CD14-positive monocyte (primary cell): ENCODE measurements at places on chromosomes 3 and 15.
A peak's percentile ranks its signal among the peaks of the same experiment; 100 is the strongest.

DNA sequence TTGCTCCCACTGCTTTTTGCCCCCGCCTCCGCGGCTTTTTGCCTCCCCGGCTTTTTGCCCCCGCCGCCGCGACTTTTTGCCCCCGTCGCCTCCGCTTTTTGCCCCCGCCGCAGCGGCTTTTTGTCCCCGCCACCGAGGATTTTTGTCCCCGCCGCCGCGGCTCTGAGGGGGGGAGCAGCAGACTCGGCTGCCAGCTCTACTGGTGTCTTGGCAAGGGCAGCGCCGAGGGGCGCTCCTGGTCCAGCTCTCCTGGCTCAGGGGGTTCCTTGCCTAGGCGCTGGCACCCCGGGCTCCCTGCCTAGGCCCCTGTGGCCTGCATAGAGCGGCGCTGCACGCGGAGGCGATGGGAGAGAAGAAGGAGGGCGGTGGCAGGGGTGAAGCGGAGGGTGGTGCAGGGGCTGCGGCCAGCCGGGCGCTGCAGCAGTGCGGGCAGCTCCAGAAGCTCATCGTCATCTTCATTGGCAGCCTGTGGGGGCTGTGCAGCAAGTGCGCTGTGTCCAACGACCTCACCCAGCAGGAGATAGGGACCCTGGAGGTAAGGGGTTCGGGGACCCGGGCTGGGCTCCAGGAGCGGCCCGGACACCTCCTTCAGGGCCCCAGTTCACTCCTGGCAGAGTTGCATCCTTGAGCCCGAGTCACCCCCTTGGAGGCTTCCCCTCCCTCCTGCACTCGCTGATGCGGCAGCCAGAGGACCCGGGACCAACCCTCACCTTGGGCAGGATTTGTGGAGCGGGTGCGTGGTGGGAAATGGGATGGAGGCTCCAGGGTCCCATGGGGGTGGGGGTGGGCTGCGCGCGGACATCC lies 642.4 kb downstream of the GOLGA6L6 start:
- no peak for DNase-seq

DNA sequence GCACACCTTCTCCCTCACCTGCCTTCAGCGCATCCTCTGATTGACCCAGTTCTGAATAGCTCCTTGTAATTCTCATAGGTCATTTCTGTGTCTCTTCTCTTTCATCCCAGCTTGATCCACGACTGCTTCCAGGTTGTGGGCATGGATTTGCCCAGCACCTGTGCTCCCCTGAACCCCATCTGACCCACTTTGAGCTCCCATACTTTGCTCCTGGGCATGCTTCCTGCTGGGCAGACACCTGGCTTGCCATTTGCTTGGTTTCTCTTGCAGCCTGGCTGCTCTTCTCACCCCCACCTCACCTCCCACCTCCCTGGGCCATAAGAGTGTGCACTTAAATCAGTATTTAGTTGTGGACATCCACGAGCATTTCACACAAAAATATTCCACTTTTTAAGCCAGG lies 635.5 kb downstream of the TBL1XR1 start:
- no peak for DNase-seq

- no peak for DNase-seq
Observed at GRCh38 chr3:61182662-61183061, 68.6 kb downstream of the FHIT start.

GRCh38 chr15:57312318-57313133 lies 63.8 kb upstream of the CGNL1 start:
- no peak for DNase-seq

DNA sequence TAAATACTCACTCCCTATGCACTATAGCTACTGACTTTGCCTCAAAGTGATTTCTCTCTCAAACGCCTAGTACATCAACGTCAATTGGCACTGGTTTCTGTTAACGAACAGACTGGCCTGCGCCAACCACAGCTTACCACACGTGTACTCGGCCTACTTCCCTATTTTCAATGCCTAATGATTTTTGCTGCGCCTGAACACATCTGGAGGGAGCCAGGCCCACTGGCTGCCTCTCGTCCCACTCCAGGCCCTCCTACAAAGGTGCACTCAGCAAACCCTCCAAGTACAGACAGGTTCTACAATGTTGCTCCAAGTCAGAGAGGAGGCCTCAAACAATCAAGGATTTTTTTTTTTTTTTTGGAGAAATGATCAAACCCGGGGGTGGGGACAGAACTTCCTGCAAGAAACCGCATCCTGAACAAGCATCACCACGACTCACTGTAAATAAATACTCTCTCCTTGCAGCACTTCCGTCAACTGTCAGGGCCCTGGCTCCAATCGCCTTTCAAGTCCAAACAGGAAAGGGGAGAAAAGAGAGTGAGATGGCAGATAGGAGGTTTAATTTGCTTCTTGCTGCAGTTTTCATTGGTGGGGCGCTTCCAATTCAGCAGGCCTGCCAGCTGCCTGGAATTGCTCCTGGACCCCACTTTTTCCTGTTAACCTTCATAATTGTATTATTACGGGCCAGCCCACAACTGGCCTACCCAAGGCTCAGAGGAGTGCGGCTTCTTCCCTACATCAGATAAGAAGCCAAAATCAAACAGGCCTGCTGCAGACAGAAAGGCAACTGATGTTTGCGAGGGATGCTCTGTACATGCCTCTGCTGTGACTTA lies 139.3 kb downstream of the FOXP1 start:
- DNase-seq = peak; percentile 87

- no peak for DNase-seq
Observed at GRCh38 chr15:78928616-78929093, 16.2 kb downstream of the CTSH start.

GRCh38 chr3:118080889-118081288 lies 953.8 kb downstream of the IGSF11 start:
- DNase-seq = no peak

- DNase-seq = no peak
Observed at GRCh38 chr3:38658841-38659240, 9.4 kb upstream of the SCN5A start.
